ENCODE measurements at places on chromosomes 7 and 10. TPM values are rescaled to one million over a fixed set of nuclear protein-coding genes. Genes with fewer than 3 reads are reported as not detected.

Gene DGKI
- total RNA-seq = under 0.01 TPM

DNA sequence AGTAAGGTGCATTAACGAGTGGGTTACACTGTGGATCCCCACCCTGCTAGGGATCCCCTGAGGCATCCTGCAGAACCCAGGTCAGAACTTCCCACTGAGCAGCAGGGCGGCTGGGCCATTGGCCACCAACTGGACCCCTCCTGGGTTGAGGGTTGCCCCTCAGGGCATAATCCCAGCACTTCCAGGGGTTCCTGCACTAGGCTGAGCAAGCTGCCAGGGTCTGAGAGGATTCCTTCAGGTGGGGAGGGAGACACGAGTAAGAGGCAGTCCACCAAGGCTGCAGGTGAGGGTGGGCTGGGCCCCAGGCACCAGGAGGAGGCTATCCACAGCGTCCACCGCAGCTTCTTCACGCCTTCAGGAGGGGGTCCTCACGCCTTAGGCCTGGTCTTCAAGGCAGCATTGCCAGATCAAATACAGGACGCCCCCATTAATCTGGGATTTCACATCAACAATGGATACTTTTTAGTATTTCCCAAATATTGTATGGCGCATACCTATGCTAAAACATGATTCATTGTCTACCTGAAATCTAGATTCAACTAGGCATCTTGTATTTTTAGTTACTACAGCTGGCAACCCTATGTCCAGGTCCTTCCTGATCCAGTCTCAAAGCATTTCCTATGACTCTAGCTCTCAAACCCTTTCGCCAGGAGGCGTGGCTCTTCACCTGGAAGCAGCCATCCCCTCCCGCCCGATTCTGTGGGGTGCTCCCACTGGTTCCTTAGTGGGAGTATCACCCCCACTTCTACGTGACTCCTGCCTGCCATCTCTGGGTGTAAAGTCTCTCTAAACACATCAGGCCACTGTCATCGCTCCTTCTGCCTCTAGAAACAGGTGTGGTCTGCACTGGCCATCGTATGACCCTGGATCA is 4.1 kb downstream of the PRKAG2 start:
- DNase-seq = no peak

DNA sequence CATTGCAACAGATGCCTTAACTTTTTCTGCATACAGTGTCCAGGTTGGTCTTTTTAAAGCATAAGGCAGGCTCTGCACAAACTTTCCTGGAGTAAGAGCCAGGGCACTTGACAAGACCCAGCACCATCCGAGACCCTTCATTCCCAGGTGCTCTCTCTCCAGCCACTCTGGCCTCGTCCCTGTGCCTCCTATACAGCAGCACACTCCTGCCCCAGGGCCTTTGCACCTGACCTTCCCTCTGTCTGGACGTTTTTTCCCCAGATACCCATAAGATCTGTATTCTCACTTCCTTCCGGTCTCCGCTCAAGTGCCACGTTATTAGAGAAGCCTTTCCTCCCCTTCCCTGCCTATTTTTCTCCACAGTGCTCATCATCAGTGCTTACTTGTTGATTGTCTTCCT is 25.6 kb downstream of the PYROXD2 start:
- no peak for DNase-seq

Gene FAM237B
- total RNA-seq = not detected

- no peak for DNase-seq
Observed at GRCh38 chr7:47477191-47478016, 104.5 kb downstream of the TNS3 start.

Gene PLXNA4
- 0.27 TPM for total RNA-seq

Gene MOSPD3
- total RNA-seq = 12.1 TPM

Gene KLF14
- not detected for total RNA-seq

GRCh38 chr10:75967491-75967890 is 536.1 kb downstream of the LRMDA start:
- no peak for DNase-seq

- no peak for DNase-seq
Observed at GRCh38 chr7:44729949-44730590, 18.6 kb upstream of the ZMIZ2 start.

DNA sequence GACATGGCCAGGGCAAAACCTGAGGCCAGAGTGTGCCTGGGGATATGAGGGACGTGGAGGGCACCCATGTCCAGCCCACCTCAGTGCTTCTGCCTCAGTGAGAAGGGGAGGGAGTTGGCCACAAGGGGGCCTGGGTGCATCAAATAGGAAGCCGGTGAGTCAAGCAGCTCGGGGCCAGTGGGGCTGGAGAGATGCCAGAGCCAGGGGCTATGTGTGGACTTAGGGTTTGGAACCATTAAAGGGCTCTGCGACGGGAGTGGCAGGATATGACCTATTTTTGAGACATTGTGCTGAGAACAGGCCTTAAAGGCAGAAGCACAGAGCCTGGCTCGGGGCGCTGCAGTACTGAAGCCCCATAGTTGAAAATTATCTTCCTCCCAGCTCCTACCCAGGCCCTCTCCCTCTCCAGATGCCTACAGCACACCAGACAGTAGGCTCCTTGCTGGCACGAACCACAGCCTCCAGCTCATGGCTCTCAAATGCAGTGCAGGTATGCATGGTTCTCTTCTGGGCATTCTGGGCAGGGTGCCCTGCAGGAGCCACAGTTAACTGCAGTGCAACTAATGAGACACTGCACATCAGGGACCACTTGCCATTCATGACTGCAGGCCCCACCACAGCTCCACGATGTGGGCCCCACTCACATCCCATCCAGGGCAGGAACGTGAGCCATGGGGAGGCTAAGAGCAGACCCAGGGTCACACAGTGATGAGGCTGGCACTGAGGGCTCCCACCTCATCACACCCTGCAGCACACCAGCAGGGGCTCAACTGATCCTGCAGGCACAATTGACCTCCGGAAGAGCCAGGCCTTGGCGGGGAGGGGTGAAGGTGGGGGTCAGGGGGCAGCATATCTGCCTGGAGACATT is 7.2 kb upstream of the PGAM2 start:
- no peak for DNase-seq

Gene ANKRD61
- under 0.01 TPM for total RNA-seq

DNA sequence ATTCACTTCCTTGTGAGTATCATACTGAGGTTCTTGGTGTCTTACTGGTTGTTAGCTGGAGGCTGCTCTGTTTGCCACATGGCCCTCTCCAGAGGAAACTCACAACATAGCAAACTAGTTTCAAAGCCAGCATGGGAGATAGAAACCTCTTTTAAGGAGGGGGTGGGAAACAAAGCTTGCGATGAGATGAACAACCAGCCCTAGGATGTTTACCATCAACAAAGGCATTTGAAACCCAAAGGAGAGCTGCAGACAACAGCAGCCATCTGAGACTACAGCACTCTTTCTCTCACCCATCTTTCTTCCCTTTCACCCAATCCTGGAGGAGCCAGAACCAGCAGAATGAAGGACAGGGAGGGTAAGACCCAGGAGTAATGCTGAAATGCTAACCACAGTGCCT is 182.1 kb downstream of the NEBL start:
- no peak for DNase-seq

DNA sequence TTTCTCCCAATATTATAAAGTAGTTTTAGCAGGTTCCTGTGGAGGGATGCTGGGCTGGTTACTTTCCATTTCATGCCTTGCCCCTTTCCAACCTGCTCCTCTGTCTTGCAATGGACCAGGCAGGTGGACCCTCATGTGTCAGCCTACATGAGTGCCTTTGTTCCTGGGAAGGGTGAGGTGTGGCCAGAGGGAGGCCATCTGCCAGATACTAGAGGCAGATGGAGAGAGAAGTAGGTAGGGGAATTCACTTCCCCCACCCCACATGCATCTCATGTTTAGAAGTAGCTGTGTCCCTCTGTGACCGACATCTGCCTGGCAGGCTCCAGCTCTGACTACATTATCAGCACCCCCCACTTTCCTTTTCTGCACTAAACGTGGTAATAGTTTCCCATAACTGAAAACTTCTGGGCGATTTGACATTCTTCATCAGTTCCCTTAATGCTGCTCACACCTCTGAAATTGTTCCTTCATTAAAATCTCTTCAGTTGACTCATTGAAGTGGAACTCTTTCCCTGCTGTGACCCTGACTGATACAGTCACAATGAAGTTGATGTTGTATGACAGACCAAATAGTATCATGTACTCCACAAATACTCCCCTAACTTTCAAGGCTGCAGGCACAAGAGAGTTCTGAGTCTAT is 396.3 kb upstream of the FZD8 start:
- no peak for DNase-seq

Gene CYP2C19
- not detected for total RNA-seq

GRCh38 chr10:72245949-72246525 is 27.7 kb upstream of the DDIT4 start:
- no peak for DNase-seq

DNA sequence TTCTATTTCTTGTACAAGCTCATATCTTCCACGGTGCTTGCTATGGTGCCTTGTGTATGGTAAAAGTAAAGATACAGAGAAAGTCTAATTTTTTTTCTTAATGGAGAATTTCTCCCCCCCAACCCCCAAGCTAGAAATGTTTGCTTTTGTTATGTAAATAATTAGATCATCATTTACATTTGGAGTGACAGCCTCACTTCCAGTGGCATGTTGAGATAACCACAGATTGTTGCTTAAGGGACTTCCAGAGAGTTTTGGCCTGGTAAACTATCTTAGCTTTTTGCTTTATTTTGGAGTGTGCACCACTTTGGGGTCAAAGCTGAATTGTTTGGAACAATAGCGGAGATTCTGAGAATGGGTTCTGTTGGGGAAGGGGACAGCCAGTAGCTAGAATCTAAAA is 129.7 kb downstream of the ZNF365 start:
- no peak for DNase-seq

Data from hematopoietic multipotent progenitor cell (in vitro differentiated cells).